ENCODE measurements at places on chromosomes 13 and 19.

GRCh38 chr19:16369306-16369663 lies 44.7 kb downstream of the KLF2 start:
- no peak for DNase-seq

- no peak for DNase-seq
These were observed 1.9 kb downstream of the GPR18 start for GRCh38 chr13:99256283-99256682.

GRCh38 chr19:1266129-1266915 lies 2.8 kb upstream of the CIRBP start:
- DNase-seq = peak; percentile 73

GRCh38 chr13:86135856-86136255 lies 336.6 kb upstream of the SLITRK6 start:
- no peak for DNase-seq

- DNase-seq = no peak
These were observed 31.9 kb downstream of the LNX2 start for GRCh38 chr13:27588405-27588804.

GRCh38 chr13:24265453-24265852 lies 43.9 kb upstream of the C1QTNF9 start:
- DNase-seq = no peak

- no peak for DNase-seq
These were observed 1450.5 kb downstream of the EFNB2 start for GRCh38 chr13:105084931-105085330.

DNA sequence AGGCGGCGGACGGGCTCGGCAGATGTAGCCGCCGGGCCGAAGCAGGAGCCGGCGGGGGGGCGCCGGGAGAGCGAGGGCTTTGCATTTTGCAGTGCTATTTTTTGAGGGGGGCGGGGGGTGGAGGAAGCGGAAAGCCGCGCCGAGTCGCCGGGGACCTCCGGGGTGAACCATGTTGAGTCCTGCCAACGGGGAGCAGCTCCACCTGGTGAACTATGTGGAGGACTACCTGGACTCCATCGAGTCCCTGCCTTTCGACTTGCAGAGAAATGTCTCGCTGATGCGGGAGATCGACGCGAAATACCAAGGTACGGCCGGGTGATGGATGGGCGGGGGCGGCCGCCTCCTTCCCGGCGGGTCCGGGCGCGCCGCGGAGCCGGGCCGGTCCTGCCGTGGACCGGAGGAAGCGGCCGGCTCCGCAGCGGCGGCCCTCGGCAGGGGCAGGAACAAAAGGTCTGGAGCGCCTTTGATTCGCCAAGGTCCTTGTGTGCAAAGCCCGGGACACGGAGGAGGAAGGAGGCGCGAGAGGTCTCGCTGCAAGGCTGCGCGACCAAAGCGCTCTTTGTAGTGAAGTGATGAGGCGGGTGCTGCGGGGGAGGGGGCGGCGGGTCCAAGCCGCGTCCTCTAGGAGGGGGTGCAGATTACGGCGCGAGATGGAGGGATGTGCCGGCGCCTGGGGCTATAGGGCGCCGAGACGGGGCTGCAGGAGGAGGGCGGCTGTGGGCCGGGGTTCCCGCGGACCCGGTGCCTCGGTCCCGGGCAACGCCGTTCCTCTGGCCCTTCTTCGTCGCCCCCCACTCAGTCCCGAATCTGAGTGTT lies 689 bp downstream of the ING1 start:
- DNase-seq = peak; percentile 67

- peak; percentile 25 for DNase-seq
These were observed 428 bp downstream of the RASAL3 start for GRCh38 chr19:15463861-15464371.

DNA sequence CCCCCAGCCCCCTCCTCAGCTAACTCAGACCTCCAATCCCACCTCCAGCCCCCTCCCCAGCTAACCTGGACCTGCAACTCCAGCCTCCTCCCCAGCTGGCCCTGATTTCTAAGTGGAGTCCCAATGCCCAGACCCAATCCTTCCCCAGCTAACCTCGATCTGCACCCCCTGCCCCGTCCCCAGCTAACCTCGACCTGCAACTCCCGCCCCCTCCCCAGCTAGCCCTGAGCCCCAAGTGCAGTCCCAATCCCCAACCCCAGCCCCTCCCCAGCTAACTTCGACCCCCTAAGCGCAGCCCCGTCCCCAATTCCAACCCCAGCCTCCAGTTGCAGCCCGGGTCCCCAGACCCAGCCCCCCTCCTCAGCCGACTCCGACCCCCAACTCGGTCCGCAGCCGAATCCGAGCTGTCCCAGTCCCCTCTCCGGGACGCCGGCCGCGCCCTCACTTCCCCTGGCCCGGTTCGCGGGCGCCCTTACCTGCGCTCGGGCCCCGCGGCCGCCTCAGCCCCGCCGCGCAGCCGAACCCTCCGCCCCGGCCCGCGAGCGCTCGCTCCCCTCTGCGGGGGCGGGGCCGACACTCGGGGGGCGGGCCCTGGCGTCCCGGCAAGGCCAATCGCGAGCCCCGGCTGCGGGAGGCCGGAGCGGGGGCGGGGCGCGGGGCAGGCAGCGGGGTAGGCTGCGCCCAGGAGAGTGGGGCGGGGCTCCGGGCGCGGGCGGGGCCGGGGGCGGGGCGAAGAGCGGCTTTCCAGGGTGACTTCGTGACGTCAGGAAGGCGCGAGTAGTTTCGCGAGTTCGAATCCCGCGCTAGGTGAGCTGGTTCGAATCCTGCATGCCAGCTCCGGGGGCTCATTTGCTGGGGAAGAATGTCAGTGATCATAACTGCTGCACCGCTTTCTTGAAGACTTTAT lies at the start of gene GNG7:
Gene GNG7, minus strand, starts transcription at position 525 of the 907 bp plus-strand sequence. CDS start 182,006 bp downstream, outside the sequence.
- peak; percentile 85 for DNase-seq

DNA sequence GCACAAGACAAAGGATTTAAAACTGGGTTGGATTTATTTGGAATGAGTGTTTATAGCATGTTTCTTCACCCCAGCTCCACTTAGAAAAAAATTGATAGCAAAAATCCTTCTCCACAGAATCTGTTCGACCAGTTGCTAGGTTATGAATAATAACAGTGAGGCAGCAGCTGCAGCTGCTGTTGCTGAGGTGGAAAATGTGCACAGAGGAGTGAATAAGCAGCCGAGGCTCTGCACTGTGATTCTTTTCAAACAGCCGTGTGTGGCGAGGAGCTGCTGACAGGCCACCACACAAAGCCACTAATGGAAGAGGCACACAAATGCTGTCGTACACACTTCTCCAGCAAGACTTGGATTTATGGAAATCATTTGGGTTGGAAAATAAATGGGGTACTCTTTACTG lies 6.4 kb upstream of the RASL11A start:
- no peak for DNase-seq

DNA sequence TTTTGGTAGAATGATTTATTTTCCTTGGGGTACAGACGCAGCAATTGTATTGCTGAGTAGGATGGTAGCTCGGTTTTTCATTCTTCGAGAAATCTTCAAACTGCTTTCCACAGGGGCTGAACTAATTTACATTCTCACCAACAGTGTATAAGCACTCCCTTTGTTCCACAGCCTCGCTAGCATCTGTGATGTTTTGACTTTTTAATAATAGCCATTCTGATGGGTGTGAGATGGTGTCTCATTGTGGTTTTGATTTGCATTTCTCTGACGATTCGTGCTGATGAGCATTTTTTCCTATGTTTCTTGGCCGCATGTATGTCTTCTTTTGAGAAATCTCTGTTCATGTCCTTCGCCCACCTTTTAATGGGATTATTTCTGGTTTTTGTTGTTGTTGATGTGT lies 54.8 kb upstream of the UQCRFS1 start:
- no peak for DNase-seq

DNA sequence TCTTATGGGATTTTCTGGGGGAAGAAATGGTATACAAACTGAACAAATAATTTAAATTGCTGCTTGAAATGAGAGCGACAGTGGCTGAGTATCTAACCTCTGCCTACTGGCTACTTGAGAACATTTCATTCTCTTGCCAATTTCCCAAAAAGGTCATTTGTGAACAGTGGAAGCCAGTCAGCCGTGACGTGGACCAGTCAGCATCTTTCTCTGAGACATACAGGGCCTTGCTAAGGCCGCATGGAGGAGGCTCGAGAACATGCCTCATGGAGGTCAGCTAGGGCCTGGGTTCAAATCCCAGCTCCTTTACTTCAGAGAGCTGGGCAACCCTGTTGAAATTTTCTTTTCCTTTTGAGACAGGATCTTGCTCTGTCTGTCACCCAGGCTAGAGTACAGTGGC lies 20.3 kb downstream of the ZC3H4 start:
- no peak for DNase-seq

DNA sequence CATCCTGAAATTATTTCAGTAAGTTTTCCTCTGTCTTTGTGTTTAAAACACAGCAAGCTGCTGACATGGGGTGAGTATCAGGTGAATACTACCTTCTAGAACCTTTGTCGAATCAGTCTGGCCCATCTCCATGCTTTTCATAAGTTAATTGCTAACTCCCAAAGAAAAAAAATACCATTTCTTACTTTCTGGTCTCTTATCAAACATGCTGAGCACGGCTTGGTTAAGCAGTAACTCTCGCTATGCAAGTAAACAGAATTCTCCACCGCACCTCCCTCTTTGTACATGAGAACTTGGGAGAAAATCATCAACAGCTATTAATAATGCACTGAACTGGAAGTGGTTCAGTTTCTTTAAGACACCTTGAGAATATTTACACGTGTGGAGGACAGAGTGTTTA lies 88.6 kb downstream of the FGF9 start:
- DNase-seq = no peak

- DNase-seq = no peak
These were observed 76.1 kb downstream of the RGCC start for GRCh38 chr13:41533266-41534052.

DNA sequence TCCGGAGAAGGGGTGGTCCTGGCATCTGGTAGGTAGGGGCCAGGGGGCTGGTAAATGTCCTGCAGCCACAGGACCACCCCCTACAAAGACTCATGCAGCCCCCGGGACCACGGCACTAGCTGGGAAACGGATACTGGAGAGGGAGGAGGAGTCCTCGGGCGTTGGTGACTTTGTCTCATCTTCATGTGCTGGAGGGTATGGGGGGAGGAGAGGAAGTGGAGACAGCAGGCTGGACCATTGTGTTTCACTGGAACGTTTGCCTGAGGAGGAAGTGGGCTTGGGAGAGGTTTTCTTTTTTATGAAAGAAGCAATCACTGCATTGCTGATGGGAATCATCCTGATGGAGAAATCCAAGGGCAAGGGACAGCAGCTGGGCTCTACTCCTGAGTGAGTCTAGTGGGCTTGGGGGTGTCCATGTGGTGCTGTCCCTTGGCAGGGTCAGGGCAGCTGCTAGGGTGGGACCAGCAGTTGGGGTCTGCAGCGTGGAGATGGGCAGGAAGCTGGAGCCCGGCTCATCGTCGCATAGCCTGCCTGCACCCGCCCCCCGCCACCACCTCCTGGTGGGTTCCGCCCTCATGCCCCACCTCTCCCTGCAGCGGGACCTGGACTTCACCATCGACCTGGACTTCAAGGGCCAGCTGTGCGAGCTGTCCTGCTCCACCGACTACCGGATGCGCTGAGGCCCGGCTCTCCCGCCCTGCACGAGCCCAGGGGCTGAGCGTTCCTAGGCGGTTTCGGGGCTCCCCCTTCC lies 1.7 kb upstream of the ADM5 start:
- no peak for DNase-seq

DNA sequence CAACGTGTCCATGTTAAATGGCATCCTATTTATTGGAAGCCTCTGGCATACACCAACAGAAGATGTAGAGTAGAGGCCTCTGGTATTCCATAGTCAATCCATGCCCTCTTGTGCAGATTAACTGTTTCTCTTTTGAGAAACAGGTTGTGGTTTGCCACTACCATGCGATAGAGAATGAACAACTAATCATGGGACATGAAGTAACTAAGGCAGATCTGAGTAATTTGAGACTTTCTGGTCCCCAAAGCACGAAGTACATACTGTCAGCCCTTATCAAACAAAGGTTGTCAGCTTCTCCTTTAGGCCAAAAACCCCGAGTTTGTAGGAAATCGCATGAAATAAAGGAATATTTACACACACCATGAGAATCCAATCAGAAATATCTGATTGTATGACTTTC lies 3.6 kb downstream of the ZNF121 start:
- DNase-seq = no peak

DNA sequence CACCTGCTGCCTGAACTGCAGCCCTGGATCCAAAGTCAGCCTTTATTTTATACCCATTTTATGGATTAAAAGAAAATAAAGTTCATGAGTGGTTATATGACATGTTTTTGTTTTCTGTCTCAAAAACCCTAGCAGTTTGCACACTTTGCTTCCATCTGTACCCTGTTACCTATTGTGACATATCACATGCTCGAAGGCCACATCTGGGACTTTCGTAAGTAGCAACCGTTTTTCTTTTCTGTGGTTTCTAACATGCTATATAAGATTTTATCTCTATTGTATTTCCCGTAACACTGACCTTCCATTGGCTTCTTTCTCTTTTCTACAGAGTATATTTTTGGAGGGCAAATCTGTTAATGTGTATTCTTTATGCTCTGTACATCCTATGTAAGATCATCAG lies 1007.2 kb downstream of the PCDH9 start:
- no peak for DNase-seq

DNA sequence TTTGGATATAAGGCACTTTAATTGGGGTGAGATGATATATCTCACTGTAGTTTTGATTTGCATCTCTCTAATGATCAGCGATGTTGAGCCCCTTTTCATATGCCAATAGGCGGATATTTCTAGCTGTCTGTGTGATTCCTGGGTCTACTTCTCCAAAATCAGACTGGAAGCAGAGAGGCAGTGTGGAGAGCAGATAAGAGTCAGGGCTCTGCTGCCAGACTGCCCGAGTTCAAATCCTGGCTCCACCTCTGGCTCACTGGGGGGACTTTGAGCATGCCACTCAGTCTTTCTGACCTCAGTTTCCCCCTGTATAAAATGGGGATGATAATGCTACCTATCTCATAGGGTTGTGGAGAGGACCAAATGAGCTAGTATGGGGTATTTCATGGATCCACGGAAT lies 24.0 kb upstream of the ACP7 start:
- DNase-seq = no peak

- DNase-seq = no peak
These were observed at the start of gene GNA15 for GRCh38 chr19:3135961-3136683. GNA15 (plus strand) TSS chr19:3136033; CDS start chr19:3136451, 418 bp downstream.

GRCh38 chr19:947707-948539 lies 22.1 kb downstream of the ARID3A start:
- DNase-seq = peak; percentile 32

- no peak for DNase-seq
These were observed 608 bp downstream of the MYADM start for GRCh38 chr19:53868091-53868891.

GRCh38 chr13:101628900-101629299 lies 176.4 kb downstream of the ITGBL1 start:
- DNase-seq = no peak

GRCh38 chr13:99464441-99464949 lies 36.8 kb upstream of the TM9SF2 start:
- no peak for DNase-seq

- no peak for DNase-seq
These were observed 186.2 kb upstream of the GPR12 start for GRCh38 chr13:26946684-26947343.

DNA sequence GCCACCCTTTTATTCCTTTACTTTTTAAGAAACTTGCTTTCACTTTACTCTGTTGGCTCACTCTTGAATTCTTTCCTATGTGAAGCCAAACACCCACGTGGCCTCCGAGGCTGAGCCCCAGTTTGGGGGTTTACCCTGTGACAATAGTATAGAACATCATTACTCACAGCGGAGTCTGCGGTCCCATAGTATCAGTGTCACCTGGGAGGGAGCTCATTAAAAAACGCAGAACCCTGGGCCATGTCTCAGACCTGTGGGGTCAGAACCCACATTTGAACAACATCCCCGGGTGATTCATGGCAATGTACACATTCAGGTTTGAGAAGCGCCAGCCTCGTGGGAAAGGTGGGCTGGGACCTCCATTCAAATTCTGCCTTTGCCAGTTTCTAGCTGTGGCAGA lies 36.0 kb upstream of the UBL3 start:
- no peak for DNase-seq
